ENCODE measurements at places on chromosomes 12 and 14.

GRCh38 chr14:36260970-36261640 is 59.3 kb downstream of the MBIP start:
- no peak for DNase-seq

GRCh38 chr12:106975993-106976658 is 10.8 kb downstream of the MTERF2 start:
- peak; percentile 50 for DNase-seq

GRCh38 chr14:99273766-99274345 is 1.9 kb upstream of the BCL11B start:
- DNase-seq: no peak

DNA sequence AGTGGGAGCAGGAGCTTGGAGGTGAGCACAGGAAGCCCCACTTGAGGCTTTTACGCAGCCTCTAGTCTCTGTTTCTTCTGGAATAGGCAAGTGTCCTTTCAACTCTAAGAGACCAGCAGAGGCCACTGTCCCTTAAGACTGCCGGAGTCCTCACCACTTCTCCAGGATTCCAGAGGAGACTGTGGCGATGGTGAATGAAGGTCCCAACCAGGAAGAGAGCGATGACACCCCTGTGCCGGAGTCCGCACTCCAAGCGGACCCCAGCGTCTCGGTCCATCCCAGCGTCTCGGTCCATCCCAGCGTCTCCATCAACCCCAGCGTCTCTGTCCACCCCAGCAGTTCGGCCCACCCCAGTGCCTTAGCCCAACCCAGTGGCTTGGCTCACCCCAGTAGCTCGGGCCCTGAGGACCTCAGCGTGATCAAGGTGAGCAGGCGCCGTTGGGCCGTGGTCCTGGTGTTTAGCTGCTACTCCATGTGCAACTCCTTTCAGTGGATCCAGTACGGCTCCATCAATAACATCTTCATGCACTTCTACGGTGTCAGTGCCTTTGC is 442 bp downstream of the FLVCR2 start:
- DNase-seq: peak; percentile 50

GRCh38 chr14:34184126-34184525 is 233.3 kb upstream of the EGLN3 start:
- DNase-seq: no peak

DNA sequence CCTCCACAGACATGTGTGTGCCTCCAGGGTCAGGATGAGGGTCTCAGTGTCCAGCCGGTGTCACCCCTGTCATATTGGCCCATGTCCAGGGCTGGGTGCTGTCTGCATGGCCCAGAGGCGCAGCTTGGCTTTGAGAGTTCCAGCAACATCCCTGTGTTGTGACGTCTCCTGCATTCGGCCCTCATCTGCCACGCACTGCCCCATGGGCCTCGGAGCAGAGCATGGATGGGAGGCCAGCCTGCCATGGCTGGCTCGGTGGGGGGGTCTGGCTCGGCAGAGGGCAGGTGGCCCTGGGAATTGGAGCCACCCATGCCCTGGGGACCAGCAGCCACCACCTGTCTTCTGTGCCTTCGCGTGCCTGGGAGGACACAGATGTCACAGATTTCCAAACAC is 10.8 kb upstream of the TEX22 start:
- no peak for DNase-seq

DNA sequence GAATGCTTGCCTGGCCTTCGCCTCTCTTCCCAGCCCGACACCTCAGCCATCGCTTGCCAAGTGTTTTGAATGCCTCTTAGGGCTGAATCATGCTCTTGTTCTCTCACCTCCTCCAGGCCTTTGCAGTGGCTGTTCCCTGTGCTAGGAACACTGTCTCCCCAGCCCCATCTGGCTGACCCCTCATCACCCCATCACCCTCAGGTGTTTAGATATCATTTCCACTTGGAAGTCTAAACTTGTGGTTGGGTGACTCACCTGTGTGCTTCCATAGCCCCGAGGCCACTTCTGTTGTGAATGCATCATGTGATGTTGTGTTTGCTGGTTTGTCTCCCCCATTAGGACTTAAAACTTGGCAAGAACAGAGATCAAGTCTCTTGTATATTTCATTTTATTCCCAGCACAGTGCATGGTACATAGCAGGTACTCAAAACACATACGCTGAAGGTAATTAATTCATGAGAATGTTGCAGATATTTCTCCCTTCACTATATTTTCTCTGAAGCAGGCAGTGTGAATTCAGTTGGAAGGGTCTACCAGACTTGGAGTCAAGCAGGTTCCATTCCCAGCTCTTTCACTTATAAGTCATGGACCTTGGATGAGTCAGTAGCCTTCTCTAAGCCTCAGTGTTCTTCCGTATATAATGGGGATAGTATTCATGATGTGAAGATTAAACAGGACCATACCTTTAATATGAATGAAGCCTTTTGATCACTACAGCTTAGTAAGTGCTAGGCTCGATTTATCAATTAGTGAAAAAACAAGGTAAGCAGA is 67.8 kb downstream of the HRK start:
- peak; percentile 89 for DNase-seq

DNA sequence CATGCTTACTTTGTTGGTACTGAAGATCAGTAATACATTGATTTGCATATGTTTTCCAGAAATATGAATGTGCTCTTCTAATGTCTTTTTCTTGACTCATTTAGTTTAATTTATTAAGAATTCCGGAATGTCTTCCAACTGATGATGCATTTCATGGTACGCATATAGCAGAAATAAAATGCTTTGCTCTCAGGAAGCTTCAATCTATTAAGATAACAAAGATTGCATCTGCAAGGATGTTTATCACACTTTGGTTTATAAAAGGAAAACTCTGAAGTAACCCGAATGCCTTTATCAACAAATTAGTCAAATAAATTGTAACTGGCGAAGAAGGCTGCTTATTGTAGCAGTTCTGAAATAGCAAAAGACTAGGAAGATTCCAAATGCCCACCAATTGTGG is 166.4 kb upstream of the LMNTD1 start:
- DNase-seq: no peak

- DNase-seq: peak; percentile 85
These were observed 699 bp upstream of the HOXC11 start for GRCh38 chr12:53972152-53972702.

DNA sequence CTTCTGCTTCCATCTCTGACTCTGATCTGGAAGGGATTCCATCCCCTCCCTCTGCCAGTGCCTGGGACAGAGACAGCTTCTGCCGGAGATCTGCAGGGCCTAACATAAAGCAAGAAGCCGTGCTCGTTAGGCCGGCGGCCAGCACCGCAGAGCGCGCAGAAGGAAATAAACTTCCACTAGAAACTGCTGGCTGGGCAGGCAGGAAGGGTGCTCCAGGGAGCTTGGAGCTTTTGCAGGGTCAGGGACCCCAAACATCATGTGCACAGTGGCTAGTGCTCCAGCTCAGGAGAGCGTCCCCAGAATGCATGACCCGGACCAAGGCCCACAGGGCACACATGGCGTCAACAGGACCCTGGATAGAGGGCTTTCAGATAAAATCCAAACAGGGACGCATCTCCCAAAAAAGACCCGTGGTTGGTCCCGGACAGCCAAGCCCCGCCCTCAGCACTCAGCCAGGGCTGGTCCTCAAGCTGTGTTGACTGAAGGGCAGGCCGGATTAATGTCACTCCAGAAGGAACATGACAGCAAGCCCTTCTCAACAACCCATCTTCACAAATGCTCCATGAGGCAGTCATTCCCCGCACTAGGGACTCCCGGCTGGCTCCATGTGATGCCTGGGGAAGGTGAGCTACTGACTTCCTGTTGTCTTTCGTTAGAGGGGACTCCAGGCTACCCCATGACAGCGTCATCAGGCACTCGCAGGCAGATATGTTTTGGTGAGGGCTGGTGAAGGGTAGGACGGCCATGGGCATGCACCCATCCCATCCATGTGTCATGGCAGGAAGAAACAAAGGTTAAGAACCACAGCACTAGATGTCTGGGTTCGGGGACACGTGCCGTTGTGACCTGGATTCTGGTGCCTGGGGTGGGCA is 121.5 kb downstream of the CALM1 start:
- DNase-seq: no peak

DNA sequence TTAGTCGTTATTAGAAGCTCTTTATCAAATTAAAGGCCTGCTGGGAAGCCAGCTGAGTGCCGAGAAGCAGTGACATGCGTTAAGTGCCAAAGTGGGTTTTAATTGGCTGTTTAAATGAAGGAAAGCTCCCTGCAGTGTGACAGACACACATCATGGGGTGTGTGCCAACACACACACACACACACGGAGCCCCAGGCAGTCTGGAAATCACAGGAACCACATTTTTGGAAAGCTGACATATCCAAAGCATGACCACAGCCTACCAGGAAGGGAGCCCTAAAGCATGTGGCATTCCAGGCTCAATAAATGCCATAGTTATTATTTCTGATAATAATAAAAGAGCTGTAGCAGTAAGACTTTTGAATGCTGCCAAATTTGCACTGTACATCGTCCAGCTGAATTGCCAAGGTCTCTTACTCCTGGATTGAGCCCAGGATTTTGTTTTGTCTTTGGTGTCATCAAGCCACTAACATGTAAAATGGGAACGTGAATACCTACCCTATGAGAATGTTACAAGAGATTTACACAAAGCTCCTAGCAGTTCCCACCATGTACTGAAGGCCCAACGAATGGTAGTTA is 135.1 kb downstream of the TMEM30B start:
- DNase-seq: peak; percentile 90

DNA sequence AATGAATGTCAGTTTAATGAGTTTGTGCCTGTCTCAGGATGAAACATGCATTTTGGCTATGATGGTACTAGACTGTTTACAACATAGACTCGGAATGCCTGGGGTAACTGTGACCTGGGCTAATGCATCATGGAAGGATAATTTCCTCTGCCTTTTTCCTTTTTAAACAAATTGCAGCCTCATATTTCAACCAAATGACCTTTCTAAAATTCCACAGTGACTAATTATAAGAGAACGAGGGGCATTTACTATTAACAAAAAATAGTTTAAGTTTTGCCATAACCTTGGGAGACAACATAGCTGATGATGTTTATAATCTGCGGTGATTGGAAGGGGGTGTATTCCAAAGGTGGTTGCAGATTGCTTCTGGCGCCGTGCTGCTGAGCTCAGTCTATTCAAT is 1140.5 kb downstream of the GALC start:
- peak; percentile 0 for DNase-seq

DNA sequence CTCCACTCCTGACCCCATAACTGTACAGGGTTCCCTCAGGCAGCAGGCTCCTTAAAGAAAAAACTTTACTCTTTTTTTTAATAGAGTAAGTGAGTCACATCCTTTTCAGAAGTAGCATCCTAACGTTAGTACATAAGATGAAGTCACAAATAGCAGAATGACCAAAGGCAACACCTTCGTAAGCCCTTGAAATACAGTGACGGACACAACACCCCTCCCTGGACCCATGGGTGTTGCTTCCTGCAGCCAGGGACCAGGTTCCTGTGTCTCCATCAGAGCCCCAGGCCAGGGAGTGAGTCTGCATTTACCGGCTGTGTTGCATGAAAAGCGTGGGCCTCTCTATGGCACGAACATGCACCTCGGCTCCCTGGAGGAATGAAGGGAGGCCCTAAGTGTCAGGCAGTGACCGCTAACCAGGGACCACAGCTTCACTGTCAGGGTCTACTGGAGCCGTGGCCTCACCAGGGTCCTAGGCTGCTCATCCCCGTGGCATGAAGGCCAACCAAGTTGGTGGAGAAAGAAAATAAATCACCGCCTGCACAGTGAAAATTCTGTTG is 340.0 kb upstream of the SFSWAP start:
- no peak for DNase-seq

DNA sequence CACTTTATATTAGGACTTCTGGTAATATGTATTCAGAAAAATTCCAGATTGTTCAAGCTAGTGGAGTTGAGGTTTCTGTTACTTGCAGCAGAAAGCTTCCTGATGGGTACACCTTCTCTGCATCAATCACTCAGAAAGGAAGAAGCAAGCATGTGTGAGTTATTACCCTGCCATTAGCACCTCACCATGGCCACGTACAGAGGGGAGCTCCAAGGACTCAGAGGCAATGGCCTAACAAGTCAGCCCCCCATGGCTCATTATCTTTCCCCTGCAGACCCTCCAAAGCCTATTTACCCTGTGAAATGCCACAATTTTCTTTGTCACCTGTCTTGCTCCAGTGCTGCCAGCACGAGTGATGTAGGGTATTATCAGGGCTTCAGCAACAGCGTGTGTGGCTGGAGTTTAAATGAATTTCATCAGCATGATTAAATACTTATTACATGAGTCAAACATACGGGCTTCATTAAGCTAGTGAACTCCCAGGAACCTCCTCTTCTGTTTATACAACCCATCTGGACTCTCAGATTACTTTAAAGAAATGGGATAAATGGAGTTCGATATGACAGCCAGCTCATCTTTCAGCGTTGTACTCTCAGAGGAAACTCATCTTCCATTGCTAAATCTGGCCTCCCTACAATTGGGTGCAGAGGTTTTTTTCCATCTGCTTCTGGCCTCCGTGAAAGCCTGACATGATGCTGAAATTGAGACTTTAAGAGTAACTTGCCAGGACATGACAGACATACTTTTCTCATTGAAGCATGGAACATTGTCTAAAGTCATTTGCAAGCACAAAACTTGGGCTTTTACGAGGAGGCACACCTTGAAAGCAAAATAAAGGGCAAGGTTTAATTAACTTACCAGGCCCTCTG is 135.9 kb downstream of the TMEM30B start:
- DNase-seq: peak; percentile 91

- DNase-seq: no peak
These were observed 34.1 kb upstream of the ITPR2 start for GRCh38 chr12:26867080-26867479.

DNA sequence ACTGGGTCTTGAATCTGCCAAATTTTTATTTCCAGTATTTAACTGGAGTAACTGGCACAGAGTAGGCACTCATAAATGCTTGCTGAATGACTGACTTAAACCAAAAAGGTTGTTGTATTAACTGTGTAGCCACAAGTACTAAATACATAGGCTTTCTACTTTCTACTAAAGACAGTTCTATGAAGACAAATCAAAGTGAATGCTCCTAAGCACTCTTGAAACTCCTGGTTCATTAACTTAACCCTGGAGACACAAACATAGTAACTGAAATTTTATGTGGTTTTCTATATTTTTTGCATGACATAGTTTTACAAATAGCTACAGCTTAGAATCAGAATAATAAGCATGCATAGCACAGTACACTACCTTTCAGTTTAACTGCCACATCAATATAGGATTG is 70.4 kb downstream of the TXNDC16 start:
- no peak for DNase-seq

GRCh38 chr12:120999191-121000120 is 16.8 kb downstream of the C12orf43 start:
- DNase-seq: no peak

GRCh38 chr14:103058164-103059055 is 1.1 kb upstream of the CDC42BPB start:
- no peak for DNase-seq

- DNase-seq: no peak
These were observed at the start of gene AVPR1A for GRCh38 chr12:63150713-63151622. TSS of gene AVPR1A (minus strand) at chr12:63151201. CDS start at chr12:63150836, 365 bp downstream.

DNA sequence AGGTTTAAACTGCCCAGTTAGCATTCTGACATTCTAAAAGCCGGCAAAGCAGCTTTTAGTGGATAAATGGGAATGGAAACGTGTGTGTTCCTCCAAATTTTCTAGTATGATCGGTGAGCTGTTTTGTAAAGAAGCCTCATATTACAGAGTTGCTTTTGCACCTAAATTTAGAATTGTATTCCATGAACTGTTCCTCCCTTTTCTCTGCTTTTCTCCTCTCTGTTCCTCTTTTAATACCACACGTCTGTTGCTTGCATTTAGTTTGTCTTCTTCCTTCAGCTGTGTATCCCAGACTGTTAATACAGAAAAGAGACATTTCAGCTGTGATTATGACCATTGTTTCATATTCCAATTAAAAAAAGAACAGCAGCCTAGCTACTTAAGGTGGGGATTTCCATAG is 10.7 kb downstream of the DYRK2 start:
- DNase-seq: no peak

GRCh38 chr14:93532541-93532940 is 101.8 kb downstream of the UNC79 start:
- DNase-seq: no peak
